ENCODE measurements at places on chromosomes 12 and 14.

- DNase-seq, result no peak
Measured at GRCh38 chr14:93114068-93114710, 1.5 kb downstream of the ITPK1 start.

GRCh38 chr14:103697603-103698379 lies 17.5 kb downstream of the XRCC3 start:
- DNase-seq, result no peak

DNA sequence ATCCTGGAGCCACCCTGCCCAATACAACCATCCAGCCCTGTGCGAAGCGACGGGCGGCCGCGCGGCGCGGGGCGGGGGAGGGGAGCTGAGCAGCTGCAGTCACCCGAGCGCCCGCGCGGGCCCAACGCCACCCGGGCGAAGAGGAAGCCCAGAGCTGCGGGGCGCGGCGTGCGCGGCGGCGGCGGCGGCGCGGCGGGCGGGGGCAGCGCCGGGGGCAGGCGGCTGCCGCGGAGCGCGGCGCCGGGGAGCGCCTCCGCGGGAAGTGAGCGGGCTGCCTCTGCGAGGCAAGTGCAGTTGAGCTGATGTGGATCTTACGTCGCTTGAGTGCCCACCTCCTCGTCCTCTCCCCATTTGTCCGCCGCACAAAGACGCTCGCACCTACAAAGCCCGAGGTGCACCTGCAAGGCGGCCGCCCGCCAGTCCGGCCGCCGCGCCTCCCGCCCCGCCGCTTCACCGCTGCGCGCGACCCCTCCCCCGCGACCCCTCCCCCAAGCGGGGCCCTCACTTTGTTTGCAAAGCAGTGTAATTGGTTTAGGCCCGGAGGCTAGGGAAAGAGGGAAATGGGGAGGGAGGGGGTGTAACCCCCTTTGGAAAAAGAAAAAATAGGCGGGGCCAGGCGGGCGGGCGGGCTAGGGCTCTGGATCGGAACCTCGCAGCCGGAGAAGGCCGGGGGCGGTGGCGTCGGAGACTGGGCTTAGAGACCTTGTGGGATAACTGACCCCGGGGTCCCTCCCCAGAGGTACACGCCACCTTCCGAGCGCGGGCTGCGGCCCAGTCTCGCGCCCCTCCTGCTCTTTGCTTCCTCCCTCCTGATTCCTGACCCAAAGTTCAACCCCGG lies at the start of the genes FOXA1 and TTC6:
TSS of gene FOXA1 (minus strand) at position 279 of the 838 bp plus-strand sequence. CDS start at position 2, 277 bp downstream.
TSS of gene TTC6 (plus strand) at position 659 of the 838 bp plus-strand sequence. CDS start 26,436 bp downstream, outside the sequence.
- DNase-seq, result peak; percentile 71

- DNase-seq, result no peak
Measured at GRCh38 chr14:74792249-74793039, 29.3 kb downstream of the YLPM1 start.

GRCh38 chr14:98498019-98498885 lies 773.7 kb downstream of the BCL11B start:
- peak; percentile 5 for DNase-seq

- DNase-seq, result no peak
Measured at GRCh38 chr12:130504110-130504839, 166.6 kb downstream of the PIWIL1 start.

- no peak for DNase-seq
Measured at GRCh38 chr12:110176745-110177144, 52.6 kb downstream of the IFT81 start.

DNA sequence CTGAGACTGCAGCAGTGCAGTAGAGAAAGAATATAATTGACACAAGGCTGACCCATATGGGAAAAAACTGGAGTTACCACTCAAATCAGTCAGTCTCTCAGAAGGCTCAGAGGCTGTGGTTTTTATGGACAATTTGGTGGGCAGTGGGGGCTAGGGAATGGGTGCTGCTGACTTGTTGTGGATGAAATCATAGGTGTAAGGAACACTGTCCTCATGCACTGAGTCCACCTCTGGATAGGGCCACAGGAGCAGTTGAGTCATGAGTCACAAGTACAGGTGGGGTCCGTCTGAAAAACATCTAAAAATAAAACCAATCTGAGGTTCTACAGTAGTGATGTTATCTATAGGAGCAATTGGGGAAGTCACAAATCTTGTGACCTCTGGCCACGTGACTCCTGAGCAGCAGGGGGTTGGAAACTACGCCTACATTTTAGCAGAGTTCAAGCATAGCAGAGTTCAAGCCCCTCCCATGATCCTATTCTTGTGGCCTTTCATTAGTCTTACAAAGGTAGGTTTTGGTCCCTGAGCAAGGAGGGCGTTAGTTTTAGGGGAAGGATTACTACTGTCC lies 18.1 kb upstream of the SGPP1 start:
- no peak for DNase-seq

DNA sequence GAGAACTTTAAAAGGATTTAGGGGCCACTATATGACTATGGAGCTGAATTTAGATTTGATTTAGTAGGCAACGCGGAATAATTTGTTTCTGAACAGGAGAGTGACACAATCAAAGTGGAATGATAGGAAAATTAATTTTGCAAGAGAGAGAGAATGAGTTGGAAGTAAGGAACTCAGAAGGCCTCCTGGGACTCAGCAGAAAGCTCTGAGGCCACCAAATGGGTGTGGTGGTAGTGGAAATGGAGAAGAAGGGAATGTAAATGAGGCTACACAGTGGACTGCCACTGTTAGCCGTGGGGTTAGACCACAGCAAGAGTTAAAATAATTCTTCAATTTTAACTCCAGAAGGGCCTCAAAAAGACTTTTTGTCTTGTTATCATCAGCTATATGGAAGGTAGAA lies 102.7 kb downstream of the LRRK2 start:
- no peak for DNase-seq

DNA sequence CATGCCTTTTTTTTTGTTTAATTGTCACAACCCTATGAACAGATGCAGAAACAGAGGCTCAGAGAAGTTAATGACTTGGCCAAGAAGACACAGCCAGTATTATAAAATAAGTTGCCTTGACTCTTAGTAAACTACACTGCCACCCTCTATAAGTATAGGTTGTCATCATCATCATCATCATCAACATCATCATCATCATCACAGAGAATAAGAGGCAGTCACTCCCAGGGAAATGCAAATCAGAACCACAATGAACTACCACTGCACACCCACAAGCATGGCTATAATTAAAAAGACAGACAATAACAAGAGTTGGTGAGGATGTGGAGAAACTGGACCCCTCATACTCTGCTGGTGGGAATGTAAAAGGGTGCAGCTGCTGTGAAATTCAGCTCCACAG lies 23.2 kb upstream of the C12orf76 start:
- DNase-seq, result no peak

- DNase-seq, result no peak
Measured at GRCh38 chr12:22740656-22741355, 115.8 kb downstream of the ETNK1 start.

GRCh38 chr12:89319122-89319521 lies 33.2 kb downstream of the DUSP6 start:
- no peak for DNase-seq

Data from SW480 (cell line).